ENCODE measurements at places on chromosomes 1 and 21.
A peak's percentile ranks its signal among the peaks of the same experiment; 100 is the strongest.

DNA sequence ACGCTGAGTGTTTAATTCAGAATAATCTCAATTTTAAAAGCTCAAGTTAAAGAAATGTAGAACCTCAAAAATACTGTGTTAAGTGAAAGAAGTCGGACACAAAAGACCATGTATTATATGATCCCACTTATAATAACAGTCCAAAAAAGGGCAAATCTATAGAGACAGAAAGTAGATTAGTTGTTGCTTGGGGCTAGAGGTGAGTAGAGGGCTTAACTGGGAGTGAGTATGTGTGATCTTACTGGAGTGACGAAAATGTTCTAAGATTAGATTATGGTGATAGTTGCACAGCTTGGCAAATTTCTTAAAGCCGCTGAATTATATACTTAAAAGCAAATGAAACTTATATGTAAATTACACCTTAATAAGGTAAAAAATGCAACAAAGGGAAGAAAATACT lies 150.5 kb downstream of the APP start:
- DNase-seq = no peak

- DNase-seq = no peak
These were observed 17.3 kb upstream of the TRIM67 start for GRCh38 chr1:231144416-231145193.

DNA sequence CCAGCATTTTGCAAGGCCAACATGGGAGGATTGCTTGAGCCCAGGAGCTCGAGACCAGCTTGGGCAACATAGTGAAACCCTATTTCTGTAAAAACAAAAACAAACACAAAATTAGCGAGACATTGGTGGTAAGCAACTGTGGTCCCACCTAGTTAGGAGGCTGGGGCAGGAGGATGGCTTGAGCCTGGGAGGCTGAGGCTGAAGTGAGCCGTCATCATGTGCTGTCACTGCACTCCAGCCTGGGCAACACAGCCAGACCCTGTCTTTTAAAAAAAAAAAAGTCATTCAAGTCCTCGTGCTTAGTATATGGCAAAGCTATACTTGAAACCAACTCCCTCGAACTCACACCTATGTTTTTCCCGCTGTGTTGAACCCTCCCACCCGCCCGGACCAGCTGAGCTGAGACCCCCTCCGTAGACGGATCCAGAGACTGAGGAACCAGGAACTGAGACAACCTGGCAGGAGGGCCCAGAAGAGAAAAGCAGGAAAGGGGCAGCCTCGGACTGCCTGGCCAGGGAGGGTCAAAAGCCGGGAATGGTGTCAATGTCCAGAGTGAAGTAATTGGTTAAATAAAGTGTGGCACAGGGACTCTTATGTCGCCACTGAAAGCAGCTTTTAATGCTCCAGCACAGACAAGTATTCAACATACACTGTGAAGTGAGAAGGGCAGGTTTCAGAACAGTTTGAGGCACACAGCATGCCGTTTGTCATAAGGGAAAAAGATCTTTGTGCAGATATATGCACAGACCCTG lies 32.8 kb upstream of the CASZ1 start:
- no peak for DNase-seq

GRCh38 chr1:110619412-110620249 lies 13.5 kb upstream of the KCNA2 start:
- DNase-seq = peak; percentile 88

DNA sequence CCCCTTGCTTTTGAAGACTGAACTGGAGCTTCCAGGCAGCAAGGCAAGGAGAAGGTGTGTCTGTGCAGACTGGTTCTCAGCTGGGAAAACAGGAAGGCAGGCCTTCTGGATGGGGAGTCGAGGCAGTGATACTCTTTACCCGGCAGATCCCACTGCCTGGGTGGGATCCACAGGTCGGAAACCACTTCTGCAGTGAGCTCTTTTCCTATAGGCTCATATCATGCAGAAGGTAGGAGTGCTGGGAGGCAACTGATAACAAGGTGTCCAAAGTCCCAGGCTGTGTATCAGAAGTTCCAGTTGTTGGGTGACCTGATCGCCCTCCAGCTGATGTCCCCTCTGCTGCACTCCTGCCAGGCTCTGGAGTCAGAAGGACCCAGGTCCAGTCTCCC lies 17.1 kb downstream of the ACOT11 start:
- DNase-seq = no peak

DNA sequence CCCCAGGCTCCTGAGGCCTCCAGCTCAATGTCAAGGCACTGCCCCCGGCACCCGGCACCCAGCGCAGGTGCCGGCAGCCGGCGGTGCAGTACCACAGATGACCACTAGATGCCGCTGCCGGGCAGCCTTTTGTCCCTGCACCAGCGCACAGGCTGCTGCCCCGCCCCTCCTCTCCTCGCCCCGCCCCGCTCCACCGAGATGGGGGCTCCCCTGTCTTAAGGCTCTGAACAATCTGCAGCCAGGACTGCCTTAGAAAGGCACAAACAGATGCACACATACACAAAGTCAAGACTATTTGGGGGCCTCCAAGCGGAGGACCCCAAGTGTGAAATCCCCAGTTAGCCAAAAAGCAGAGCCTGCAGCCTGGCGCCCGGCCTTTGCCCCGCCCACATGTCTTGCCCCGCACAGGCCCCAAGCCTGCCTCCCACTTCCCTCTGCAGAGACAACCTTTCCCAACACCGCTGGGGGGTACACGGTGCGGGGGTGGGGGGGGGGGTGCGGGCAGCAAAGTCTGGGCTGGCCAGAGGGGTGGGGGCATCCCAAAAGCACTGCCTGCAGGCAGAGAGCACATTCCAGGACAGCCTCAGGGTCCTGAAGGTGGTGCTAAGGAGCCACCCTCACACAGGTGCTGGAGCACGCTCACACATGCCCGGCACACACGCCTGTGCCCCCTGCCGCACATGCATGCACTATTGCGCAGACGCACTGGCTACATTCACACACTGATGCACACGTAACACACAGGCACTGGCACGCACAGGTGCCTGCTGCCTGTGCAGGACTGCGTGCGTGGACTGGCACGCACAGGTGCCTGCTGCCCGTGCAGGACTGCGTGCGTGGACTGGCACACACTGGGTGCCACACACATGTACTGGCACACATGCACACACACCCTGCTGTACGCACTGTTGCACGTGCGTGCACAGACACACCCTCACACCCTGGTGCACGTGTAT lies 37.1 kb downstream of the ARHGEF16 start:
- peak; percentile 53 for DNase-seq

GRCh38 chr1:115477071-115477470 lies 139.0 kb upstream of the NGF start:
- DNase-seq = no peak

DNA sequence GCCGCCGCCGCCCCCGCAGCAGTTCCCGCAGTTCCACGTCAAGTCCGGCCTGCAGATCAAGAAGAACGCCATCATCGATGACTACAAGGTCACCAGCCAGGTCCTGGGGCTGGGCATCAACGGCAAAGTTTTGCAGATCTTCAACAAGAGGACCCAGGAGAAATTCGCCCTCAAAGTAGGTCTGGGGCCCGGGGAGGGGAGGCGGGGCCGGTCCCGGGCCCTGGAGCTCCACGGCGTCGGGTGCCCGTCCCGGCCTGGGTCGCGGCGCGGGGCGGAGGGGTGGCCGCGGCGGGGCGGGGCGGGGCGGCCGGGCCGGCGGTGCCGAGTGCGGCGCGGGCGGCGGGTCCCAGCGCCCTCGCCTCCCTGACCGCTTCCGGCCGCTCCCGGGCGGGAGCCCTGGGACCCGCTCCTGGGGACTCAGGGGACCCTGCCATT lies 646 bp downstream of the MAPKAPK2 start:
- DNase-seq = peak; percentile 20

- no peak for DNase-seq
These were observed 6.6 kb upstream of the TFF3 start for GRCh38 chr21:42321845-42322244.

DNA sequence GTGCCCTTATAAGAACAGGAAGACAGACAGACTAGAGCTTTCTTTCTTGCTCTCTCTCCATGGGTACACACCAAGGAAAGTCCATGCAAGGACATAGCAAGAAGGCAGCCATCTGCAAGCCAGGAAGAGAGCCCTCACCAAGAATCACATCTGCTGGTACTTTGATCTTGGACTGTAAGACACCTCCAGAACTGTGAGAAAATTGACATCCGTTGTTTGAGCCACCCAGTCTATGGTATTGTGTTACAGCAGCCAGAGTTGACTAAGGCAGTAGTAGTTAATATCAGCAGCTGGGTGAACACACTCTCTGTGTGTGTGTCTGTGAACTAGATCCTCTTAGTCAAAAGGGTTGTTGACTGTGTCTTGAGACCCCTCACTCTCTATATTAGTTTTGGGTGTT lies 53.8 kb upstream of the PPP2R5A start:
- no peak for DNase-seq

DNA sequence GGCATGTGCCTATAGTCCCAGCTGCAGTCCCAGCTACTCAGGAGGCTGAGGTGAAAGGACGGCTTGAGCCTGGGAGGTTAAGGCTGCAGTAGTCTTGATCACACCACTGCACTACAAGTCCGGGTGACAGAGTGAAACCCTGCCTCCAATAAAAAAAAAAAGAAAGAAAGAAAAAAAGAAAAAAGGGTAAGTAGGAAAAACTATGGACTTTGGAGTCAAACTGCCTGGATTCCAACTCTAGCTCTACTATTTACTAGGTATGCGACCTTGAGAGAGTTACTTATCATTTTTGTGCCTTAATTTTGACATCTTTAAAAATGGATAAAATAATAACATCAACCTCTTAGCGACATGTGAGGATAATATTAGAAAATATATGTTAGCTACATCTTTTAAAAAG lies 150.8 kb downstream of the SLC45A1 start:
- DNase-seq = no peak

GRCh38 chr1:40381268-40382107 lies 8.0 kb downstream of the SMAP2 start:
- no peak for DNase-seq

DNA sequence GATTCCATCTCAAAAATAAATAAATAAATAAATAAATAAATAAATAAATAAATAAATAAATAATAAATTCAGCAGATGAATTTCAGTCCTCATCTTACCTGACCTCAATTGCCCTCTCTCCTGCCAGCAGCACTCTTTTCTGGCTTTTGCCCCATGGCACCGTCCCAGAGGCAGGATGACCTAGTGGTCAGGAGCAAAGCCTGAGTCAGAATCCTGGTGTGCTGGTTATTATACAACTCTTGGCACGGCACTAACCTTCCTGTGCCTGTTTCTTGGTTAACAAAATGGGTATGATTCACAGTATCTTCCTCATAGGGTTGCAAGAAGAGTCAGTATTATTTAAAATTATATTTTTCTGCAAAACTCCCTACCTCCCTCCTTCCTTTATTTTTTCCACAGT lies 43.0 kb downstream of the NKAIN1 start:
- DNase-seq = no peak

DNA sequence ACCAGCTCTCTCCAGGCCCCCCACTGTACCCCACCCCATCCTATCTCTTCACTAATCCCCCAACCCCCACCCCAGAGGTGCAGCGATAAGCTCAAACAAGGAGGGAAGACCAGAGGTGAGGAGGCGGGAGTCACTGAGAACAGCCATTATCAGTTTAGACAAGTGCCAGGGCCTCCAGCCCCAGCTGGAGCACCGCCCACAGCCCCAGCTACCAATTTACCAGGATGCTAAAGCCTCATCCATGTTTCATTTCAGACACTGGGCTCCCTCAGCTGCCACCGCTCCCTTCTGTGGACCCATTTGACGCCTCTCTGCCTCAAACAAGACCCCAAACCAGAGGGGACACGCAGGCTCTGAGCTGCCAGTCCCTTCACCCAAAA lies 80.6 kb downstream of the DISP3 start:
- DNase-seq = no peak

DNA sequence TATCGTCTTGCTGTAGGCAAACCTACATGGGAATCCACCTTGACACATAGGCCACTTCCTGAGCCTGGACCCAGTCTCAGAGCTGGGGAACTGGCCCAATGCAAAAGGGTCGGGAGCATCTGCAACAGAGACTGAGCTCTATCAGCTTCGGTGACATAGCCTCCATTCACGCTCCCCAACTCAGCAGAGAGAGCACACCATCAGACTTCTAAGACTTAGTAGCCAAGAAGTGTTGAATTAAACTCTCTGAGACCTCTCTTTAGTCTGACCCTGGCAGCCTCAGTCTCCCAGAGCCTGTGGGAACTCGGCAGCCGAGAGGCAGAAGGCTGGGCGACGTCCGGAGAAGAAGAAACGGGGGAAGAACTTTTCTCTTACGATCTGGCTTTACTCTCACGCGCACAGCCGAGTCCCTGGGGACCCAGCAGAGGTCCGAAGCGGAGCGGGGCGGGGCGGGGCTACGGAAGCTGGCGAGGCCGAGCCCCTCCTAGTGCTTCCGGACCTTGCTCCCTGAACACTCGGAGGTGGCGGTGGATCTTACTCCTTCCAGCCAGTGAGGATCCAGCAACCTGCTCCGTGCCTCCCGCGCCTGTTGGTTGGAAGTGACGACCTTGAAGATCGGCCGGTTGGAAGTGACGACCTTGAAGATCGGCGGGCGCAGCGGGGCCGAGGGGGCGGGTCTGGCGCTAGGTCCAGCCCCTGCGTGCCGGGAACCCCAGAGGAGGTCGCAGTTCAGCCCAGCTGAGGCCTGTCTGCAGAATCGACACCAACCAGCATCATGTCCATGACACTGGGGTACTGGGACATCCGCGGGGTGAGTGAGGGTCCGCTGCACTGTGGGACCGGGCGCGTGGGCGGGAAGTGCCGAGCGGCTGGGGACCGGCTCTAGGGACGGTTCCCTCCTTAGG lies at the start of gene GSTM4:
Gene GSTM4, plus strand, starts transcription at position 485 of the 905 bp plus-strand sequence. Its CDS starts 291 bp downstream, at position 776.
- peak; percentile 70 for DNase-seq

DNA sequence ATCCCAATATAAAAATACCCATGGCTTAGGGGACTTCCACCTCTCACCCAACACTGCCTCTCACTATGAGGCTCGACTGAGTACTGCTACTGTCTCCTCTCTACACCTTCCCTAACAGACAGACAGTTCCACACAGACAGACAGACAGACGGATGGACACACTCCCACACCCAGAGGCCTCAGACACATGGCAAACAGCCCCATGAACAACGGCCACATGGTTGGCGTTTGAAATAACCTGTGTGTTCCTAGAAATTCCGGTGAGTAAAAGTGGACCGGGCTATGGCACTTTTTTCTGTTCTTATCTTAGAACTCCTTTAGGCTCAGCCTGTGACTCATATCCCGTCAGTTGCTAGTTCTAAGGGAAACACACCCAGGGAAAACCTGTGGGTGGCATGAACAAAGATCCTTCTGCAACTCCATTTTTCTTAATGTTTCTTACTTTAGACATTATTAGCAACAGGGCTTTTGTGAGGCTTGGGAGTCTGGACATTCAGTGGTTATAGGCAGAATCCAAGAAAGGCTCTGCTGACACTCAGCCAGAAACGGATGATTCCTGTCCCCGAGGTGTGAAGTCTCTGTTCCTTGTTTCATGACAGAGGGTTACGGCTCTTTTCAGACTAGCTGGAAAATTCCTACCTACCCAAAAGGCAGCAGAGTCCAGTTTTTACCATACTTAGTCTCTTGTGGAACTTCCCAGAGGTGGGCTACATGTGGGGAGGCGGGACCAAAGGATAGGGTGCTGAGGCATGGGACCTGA lies 90.5 kb upstream of the TLR5 start:
- DNase-seq = no peak

GRCh38 chr1:176894450-176894849 lies 270.1 kb downstream of the ASTN1 start:
- DNase-seq = no peak

Measured in NCI-H1105 treated with DMSO at 0.1 percent for 48 hours (cell line).